ENCODE measurements at places on chromosomes 12 and 14.

GRCh38 chr14:66022526-66022925, 463.6 kb upstream of the CCDC196 start:
- no peak for DNase-seq

GRCh38 chr12:54161481-54162437, 27.0 kb downstream of the SMUG1 start:
- no peak for DNase-seq

DNA sequence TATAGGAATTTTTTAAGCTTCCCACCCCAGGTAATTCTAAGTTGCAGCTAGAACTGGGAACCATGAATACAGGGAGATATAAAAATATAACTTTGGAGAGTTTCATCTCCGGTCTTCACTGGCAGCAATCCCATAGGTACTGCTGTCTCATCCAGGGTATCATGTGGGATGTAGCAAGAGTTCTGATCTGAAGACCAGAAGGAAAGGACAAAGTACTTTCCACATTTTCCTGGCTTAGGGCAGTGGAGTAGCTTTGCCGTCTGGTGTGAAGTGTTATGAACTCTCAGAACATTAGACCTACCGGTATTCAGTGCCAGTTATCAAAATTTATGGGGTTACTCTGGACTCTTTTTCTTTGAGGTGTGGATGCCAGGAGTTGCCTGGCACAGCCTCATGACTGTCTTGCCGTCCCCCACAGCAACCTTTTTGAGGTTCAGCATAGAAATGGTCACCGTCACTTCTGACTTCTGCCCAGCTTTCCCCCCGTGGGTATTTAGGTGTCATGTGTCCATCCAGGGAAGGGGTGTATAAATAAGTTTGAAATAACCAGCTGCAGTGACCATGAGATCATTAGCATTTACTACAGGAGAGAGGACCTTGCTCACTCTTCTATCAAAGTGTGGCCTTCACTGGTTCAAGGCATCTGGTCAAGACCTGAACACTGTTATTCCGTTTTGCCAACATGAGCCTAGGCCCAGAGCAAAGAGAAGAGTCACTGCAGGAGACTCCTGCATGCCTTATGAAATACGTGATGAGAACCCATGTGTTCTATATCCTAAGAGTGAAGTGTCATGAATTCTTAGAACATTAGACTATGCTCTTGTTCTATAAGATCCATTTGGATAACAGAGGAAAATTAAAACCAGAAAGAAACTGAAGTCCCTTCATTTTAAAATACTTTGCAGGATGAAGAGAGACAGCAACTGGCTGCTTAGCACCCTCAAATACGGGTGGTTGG, 22.2 kb downstream of the TMEM233 start:
- no peak for DNase-seq

DNA sequence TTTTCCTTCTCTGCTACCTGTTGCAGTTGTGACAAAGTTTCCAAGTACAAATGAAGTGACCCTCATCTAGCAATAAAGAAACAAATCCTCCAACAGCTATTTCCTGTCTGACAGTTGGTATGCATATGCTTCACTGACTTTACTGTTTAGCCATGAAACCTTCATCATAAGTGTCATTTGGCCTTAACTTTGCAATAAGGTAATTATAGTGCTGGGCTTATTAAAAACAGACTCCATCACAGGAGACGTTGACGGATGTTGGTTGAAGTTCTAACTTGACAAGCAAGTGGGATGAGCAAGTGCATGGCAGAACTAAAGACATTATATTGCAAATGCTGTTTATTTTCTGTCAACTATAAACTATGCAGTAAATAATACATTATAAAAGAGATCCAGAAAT, 425.2 kb downstream of the RPS29 start:
- DNase-seq, result no peak

GRCh38 chr14:91009501-91010152, 50.8 kb downstream of the RPS6KA5 start:
- no peak for DNase-seq

- no peak for DNase-seq
Observed at GRCh38 chr14:70027785-70028428, 148.7 kb downstream of the SMOC1 start.

DNA sequence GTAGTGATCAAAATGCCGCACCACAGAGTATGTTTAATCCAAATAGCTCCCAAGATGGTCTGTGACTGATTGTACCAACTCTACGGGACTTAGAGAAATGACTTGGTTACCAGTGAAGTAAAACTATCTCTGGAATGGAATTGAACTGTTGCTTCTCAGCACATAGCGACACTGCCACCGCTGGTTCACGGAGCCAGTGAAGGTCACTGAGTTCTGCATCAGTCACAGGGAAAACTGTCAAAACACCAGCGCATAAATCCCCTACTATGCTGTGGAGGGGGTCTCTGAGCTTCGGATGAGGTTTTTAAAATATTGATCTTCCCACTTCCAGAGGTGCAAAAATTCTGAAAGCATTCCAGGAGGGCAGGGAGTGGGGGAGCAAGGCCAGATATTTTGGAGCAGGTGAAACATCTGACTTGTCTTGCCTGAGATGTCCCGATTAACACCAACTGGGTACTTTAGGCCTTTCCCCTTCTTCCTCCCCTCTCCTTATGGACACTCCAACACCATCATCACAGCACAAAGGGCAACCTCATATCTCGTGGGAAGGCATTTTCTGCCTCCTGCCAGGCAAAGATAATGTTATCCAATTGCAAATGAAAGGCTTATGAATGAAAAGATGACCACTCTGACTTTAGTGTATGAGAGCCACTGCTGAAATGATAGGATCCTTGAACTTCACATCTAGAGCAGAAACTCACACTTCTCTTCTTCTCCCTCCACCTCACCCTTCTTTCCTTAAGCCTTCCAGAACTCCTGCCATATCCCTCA, 2.0 kb upstream of the PLXNC1 start:
- no peak for DNase-seq

- DNase-seq, result no peak
Observed at GRCh38 chr12:128970110-128970509, 116.8 kb downstream of the GLT1D1 start.

GRCh38 chr14:51609955-51610283, 41.8 kb upstream of the FRMD6 start:
- no peak for DNase-seq

- peak; percentile 38 for DNase-seq
Observed at GRCh38 chr12:52949413-52950331, 754 bp downstream of the KRT18 start.

DNA sequence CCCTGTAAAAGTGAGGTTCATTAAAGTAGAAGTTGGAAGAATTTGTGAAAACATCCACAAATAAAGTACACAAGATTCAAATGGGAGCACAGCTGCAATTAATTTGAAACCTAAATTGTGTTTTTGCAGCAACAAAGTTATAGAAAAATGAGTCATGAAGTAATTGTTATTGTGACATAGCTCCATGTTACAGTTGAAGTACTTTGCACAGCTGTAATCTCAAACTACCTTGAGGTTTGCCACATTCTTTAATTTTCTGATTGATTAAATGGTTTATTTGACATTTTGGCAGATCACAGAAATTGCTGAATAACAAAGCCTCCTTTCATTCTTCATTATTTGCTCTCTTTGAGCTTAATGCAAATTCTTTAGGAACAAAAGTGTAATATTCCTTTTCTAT, 111.3 kb downstream of the RMST start:
- no peak for DNase-seq

Data from fibroblast of skin of left biceps (primary cell).